ENCODE measurements at places on chromosomes 12 and 14. TPM values are rescaled to one million over a fixed set of nuclear protein-coding genes. Genes with fewer than 3 reads are reported as not detected.

DNA sequence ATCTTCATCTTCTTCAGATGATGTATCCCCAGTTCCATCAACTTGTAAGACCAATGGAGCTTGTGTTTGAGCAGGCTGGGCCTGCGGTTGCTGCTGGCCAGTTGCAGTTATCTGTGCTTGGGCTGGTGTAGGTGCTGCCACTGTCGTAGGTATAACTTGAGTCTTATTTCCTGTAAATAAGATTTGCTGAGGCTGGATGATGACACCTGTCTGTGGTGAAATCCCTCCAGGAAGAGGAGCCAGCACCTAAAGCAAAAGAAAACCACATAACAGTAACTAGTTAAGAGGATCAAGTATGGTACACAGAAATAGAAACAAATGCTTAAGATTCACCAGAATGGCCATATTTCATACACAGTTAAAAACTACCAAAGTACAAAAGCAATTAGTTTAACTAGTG is 28.2 kb downstream of the GTF2A1 start:
- H3K4me1 ChIP-seq = peaks cover 40% of the 10 kb centered on the region
- H3K36me3 ChIP-seq = peaks cover 54% of the 10 kb centered on the region
- DNase-seq = no peak
- no peak overlapping the region for H3K4me3 ChIP-seq

DNA sequence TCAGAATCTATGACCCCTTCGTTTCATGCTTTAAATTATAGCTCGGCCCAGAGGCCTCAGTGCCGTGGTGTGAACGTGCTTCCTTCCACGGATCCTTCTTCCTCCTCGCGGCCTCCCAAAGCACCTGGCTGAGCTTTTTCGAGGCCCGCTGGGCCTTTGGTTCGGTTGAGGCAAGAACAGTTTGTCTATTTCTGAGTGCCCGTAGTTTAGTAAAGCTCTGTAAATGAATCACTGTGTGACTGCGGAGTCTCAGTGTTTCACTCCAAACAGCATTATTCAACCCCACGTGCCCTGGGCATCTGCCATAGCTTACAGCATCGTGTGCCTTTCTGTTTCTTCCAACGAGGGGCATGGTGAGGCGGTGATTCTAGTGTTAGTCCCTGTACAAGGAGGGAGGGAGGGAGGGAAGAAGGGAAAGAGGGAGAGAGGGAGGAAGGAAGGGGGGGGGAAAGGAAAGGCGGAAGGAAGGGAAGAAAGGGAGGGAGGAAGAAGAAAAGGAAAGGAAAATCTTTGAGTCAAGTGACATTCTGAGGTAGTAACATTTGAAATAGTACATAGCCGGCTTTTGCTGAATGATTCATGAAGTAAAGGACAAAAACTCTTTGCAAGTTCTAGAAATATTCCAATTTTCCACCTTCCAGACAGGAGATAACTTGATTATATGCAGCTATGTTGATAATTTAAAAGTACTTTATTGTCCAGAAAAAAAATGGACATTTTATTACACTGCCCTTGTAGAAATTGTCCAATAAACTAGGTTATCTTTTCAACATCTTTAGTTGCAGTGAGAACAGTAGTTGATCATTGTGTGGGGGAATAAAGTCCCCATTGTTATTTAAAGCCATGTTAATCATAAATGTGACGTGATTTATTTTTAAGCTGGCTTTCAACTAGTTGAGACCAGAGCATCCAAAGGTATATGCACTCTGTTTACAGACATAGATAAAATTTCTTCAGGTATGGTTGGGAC is 1.2 kb upstream of the TRIM9 start:
- peak overlapping the region; percentile 65 for H3K27ac ChIP-seq
- peaks cover 17% of the 10 kb centered on the region for H3K4me1 ChIP-seq
- no peaks in the 10 kb centered on the region for H3K36me3 ChIP-seq
- no peak for DNase-seq

DNA sequence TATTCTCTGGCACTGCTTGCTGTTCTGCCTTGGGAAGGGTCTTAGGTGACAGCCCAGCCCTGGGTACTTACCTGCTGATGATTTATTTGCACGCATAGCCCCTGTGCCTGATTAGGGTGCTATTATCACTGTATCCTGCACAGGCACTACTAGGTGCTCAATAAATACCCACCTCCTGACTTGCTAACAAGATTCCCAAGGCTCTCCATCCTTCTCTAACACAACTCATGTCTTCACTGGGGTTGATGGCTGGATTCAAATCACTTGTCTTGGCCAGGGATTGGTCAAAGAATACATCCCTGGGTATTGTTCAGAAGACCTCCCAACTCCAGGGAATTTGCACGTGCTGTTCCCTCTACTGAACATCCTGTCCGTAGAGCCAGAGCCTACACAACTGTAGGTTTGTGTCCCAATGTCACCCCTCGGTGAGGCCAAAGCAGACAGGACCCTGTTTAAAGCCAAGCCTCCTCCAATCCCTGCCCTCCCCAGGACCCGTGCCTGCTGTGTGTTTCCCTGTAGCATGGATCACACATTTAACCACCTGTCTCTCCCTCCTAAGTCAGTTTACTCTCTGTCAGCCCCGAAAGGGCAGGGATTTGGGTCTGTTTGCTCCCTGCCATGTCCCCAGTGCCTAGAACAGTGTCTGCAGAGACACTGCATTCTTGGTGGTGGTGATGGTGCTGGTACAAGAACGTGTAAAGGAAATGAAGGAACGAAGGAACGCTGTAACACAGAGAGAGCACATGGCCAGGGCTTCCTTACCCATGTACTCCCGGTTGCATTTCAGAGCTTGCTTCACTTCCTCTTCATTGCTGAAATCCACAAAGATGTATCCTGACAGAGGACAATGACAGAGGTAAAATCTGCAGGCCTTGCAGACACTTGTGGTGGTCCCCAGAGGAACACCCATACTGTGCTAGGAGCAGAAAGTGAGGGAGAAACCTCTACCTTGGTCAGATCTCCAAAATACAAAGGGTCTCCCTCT is 16.5 kb downstream of the RBM19 start:
- H3K27ac ChIP-seq = no peak overlapping the region
- H3K27me3 ChIP-seq = no peaks in the 10 kb centered on the region
- H3K36me3 ChIP-seq = peaks cover 22% of the 10 kb centered on the region
- no peak for DNase-seq
- H3K4me1 ChIP-seq = peaks cover 6% of the 10 kb centered on the region
- H3K4me3 ChIP-seq = no peak overlapping the region

- H3K36me3 ChIP-seq = no peaks in the 10 kb centered on the region
- peaks cover 46% of the 10 kb centered on the region for H3K27me3 ChIP-seq
- no peaks in the 10 kb centered on the region for H3K4me1 ChIP-seq
- H3K27ac ChIP-seq = no peak overlapping the region
- DNase-seq = no peak
Observed at GRCh38 chr14:63343878-63344277, 25.1 kb upstream of the GPHB5 start.

DNA sequence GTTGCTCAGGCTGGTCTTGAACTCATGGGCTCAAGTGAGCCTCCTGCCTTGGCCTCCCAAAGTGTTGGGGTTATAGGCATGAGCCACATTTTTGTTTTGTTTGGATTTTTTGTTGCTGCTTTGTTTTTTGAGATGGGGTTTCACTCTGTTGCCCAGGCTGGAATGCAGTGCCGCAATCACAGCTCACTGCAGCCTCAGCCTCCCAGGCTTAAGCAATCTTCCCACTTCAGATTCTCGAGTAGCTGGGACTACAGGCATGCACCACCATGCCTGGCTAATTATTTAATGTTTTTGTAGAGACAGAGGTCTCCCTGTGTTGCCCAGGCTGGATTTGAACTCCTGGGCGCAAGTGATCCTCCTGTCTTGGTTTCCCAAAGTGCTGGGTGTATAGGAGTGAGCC is 5.7 kb upstream of the PLEK2 start:
- no peak overlapping the region for H3K27ac ChIP-seq
- no peaks in the 10 kb centered on the region for H3K36me3 ChIP-seq
- no peak overlapping the region for H3K4me3 ChIP-seq
- no peak for DNase-seq
- peaks cover 5% of the 10 kb centered on the region for H3K27me3 ChIP-seq
- peaks cover 4% of the 10 kb centered on the region for H3K4me1 ChIP-seq

DNA sequence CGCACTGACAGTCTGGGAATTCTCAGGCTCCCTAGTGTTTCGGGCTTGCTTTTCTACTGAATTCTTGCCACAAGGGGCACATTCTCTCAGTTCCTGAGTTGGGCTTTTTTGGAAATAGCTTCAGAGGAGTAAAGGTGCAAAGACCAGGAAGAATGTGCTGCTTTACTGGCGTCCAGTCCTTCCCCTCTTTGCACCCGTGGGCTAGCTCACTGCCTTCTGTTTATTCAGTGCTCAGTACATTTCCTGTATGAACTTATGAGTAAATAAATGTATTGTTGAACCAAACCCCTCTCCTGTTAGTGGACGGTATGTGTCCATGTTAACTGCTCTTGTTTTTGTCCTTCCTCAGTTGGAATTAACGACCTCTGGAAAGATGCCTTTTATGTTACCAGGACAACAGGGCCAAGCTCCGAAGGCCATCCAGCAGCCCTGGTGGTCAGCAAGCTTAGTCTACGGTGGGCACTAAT is 24.0 kb downstream of the GSG1 start:
- no peak overlapping the region for H3K27ac ChIP-seq
- DNase-seq = no peak
- H3K36me3 ChIP-seq = peaks cover 9% of the 10 kb centered on the region
- H3K4me3 ChIP-seq = no peak overlapping the region
- no peaks in the 10 kb centered on the region for H3K27me3 ChIP-seq

GRCh38 chr12:118136559-118137003 is 657 bp downstream of the PEBP1 start:
- H3K36me3 ChIP-seq = peaks cover 21% of the 10 kb centered on the region
- H3K4me3 ChIP-seq = peak overlapping the region; percentile 87
- DNase-seq = peak; percentile 58
- H3K4me1 ChIP-seq = peaks cover 36% of the 10 kb centered on the region
- H3K27ac ChIP-seq = peak overlapping the region; percentile 79
- no peaks in the 10 kb centered on the region for H3K27me3 ChIP-seq

DNA sequence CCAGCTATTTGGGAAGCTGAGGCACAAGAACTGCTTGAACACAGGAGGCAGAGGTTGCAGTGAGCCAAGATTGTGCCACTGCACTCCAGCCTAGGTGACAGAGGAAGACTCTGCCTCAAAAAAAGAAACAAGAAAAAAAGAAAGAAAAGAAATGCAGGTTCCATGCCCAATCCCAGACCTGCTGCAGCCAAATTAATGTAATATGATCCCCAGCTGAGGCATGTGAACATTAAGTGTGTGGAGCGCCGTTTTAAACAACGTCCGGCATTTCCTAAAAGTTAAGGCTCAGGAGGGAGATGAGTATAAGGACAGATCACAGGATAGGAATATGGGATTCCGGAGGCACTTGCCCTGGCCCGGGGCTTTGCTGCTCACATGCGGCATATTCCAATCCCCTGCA is 162.9 kb downstream of the KSR2 start:
- no peak for DNase-seq
- H3K4me1 ChIP-seq = no peaks in the 10 kb centered on the region
- no peak overlapping the region for H3K4me3 ChIP-seq
- no peaks in the 10 kb centered on the region for H3K27me3 ChIP-seq

DNA sequence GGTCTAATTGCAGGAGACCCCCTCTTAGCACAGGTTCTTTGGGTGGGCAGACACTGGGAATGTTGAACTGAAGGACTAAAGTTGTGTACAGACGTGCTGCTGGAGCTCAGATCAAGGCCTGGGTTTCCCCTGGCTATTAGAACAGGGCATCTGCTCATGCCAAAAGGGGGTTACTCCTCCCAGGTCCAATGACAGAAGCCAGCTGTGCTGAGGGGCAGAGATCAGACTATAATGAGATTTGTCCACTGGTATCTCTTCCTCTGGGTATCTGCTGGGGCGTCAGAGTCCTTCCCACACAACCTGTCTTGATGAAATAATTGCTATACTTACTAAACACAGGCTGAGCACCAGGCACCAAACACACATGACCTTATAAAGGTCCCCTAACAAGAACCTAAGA is 42.6 kb downstream of the LTBP2 start:
- no peak for DNase-seq
- no peaks in the 10 kb centered on the region for H3K36me3 ChIP-seq
- H3K27me3 ChIP-seq = peaks cover 72% of the 10 kb centered on the region
- H3K27ac ChIP-seq = no peak overlapping the region

DNA sequence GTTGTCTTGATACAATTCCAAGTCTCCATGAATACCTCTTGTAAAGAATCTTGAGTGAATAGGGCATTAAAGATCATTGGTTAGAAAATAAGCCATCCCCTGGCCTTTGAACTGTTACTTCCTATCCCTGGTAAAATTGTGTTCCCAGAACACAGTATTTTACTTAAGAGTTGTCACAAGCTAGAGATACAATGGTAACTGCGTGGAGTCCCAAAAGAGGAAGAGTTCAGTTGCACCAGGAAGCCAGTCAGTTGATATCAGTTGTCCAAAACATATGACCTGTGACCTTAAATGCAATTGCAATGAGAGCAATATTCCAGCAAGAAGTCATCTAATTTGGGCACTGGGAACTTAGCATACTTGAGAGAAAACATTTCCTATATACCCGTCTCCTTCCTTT is 117.3 kb downstream of the NEDD1 start:
- no peak overlapping the region for H3K27ac ChIP-seq
- no peaks in the 10 kb centered on the region for H3K36me3 ChIP-seq
- no peaks in the 10 kb centered on the region for H3K4me1 ChIP-seq
- no peak for DNase-seq

- no peaks in the 10 kb centered on the region for H3K4me1 ChIP-seq
- DNase-seq = no peak
- H3K36me3 ChIP-seq = no peaks in the 10 kb centered on the region
Observed at GRCh38 chr12:2161473-2161872, 108.7 kb downstream of the CACNA1C start.

- peaks cover 12% of the 10 kb centered on the region for H3K4me1 ChIP-seq
- DNase-seq = no peak
- H3K36me3 ChIP-seq = no peaks in the 10 kb centered on the region
Observed at GRCh38 chr12:52677671-52678070, 2.5 kb downstream of the KRT1 start.

DNA sequence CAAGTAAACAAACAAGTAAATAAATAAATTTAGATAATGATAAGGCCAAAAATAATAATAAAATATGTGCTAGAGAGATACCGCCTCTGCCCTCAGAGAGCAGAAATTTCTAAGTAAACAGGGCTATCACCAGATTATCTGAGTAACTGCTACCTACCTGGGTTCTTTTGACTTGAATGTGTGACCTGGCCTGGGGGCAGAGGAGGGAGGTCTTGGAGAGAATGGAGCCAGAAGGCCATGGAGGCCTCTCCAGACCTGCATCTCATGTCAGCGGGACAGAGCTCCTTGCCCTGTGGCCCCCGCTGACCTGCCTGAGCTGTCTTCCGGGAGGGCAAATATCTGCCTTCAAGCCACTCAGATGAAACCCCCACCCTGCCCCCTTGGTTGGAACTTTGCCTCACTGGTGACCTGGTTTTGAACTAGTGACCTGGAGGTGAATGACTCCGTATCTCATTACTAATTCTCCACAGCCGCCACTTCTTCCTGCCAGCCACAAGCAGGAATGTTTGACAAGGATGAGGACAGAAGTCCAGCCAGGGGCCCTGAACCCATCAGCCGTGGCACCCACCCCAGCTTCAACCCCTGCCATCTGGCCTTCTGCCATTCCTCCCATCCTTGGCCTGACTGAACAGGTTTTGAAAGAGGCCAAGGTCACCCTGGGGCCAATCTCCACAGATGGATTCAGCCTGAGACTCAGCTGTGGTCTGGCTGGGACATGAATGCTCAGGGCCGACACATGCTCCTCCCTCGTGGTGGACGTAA is 86.8 kb upstream of the PARP11 start:
- H3K4me1 ChIP-seq = peaks cover 15% of the 10 kb centered on the region
- no peak overlapping the region for H3K27ac ChIP-seq
- H3K27me3 ChIP-seq = no peaks in the 10 kb centered on the region
- no peak for DNase-seq
- H3K4me3 ChIP-seq = no peak overlapping the region
- H3K36me3 ChIP-seq = peaks cover 3% of the 10 kb centered on the region

The PTPRB gene
- not detected for total RNA-seq

The IL23A gene
- total RNA-seq = 12.4 TPM

The SIVA1 gene
- 140 TPM for total RNA-seq

The SLC5A8 gene
- not detected for total RNA-seq

The CHURC1 gene
- 57.9 TPM for total RNA-seq

The C14orf132 gene
- total RNA-seq = 0.20 TPM

The EPYC gene
- not detected for total RNA-seq

Measured in activated CD8-positive, alpha-beta memory T cell treated with anti-CD3 and anti-CD28 coated beads, Interleukin-2, amount 10 ng/mL, durations not matched to agents 7 days and 5 days (primary cell).